ENCODE measurements at places on chromosomes 5 and 9.

- no peak for DNase-seq
These were observed 4.0 kb downstream of the KLF4 start for GRCh38 chr9:107485458-107486043.

DNA sequence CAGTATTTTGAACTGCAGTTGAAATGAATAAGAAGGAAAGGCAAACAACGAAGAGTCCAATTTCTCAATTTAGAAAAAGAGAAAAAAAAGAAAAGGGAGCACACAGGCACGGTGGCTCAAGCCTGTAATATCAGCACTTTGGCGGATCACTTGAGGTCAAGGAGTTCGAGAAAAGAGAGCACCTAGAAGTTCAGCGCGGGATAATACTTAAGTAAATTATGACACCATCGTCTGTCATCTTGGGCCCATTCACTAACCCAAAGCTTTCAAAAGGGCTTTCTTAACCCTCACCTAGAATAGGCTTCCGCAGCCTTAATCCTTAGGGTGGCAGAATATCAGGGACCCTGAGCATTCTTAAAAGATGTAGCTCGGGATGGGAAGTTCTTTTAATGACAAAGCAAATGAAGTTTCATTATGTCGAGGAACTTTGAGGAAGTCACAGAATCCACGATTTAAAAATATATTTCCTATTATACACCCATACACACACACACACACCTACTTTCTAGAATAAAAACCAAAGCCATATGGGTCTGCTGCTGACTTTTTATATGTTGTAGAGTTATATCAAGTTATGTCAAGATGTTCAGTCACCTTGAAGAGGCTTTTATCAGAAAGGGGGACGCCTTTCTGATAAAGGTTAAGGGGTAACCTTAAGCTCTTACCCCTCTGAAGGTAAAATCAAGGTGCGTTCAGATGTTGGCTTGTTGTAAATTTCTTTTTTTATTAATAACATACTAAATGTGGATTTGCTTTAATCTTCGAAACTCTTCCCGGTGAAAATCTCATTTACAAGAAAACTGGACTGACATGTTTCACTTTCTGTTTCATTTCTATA, 602 bp upstream of the CD274 start:
- no peak for DNase-seq

DNA sequence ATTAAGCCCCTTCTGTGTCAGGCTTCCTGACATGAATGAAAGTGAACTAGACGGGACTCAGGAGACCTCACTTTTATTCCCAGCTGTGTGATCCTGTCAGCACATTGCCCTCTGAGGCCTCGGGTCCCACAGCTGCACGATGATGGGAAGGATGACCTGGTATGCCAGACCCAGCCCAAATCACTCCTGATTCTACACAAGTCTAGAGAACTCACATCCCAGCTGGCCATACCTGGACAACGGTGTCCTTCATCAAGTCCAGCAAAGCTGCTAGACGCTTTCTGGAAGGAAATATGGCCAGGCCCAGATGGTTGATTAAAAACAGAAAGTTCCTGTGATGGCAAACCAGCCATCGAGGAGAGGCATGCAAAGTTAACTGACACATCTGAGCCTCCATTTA, 118.0 kb upstream of the FSTL4 start:
- DNase-seq, result no peak

GRCh38 chr5:75611311-75612225, at the start of gene ANKDD1B:
Gene ANKDD1B (plus strand): TSS chr5:75611453. CDS start chr5:75611635, 182 bp downstream.
- DNase-seq, result no peak

- DNase-seq, result no peak
These were observed 1.4 kb downstream of the TAF7 start for GRCh38 chr5:141319202-141319601.

DNA sequence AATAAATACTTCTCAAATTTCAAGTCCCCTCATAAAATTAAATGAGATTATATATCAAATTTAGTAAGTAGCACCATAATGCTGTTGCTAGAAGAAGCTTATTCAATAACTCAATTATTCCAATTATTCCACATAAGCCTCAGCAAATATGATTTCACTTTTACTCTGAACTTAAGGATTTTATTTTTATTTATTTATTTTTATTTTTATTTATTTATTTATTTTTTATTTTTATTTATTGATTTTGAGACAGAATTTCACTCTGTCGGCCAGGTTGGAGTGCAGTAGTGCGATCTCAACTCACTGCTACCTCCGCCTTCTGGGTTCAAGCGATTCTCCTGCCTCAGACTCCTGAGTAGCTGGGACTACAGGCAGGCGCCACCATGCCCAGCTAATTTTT, 1308.3 kb upstream of the CDH9 start:
- DNase-seq, result no peak

- DNase-seq, result no peak
These were observed 79.3 kb downstream of the EPB41L4A start for GRCh38 chr5:112339761-112340160.

GRCh38 chr5:125190232-125191087, 444.0 kb upstream of the ZNF608 start:
- DNase-seq, result no peak

DNA sequence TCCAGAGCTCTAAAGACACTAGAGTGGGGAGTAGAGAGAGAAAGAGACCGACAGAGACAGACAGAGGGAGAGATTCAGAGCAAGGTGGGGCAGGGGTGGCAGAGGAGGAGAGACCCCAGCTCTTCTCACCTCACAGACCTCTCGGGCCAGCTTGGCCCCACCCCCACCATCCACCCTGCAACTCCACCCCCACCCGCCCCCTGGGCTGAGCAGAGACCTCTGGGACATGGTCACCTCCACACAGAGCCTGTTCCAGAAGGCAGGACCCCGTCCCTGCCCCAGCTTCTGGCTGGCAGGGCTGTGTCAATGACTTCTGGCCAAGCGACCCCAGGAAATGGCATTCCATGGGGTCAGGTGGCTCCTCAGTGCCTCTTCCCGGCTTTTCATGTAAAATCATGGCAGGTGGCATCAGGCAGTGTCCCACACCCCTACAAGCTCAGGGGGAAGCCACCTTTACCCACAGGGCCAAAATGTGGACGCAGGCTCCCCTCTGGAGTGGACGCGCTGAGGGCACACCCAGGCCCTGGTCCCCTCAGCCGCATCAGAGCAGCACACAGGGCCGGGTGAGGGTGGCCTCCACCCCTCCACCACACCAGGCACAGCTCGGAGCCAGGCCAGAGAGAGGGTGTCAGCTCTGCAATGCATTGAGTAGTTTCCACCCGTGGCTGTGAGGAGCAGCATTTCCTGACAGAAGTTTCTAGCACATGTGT, 131.2 kb upstream of the LPCAT1 start:
- DNase-seq, result no peak

All from T-cell (primary cell).